ENCODE measurements at places on chromosomes 5 and 9.
A peak's percentile ranks its signal among the peaks of the same experiment; 100 is the strongest.

DNA sequence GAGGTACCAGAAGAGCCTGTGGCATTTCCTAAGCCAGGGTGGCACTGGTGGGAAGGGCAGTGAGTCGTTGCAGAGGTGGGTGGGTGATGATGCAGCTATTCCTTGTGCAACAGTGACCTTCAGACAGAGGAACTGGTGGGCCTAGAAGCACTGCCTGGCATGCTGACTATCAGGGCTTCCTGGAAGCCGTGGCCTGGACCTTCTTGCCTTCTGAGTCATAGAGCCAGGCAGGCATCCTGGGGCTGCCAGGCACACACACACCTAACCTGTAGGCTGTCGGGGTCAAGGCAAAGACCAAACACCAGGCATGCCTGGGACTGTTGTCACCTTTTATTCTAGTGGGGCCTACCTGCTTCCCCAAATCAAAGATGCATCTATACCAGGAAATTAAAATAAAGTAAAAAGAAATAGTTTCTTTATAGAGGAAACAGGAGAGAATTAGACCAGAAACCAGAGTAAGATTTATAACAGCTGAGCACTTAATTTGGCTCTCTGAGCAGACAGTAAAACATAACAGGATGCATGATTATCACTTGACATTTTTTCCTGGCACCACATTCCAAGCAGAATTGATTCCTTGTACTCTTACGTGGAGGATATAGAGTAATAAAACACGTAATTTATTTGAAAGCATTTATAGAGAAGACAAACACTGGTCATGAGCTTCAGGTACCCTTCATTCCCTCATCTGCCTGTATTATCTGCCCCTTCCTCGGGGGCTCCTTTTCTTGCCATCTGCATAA is 25.1 kb downstream of the NANS start:
- no peak for DNase-seq

GRCh38 chr5:59517926-59518585 is 375.5 kb downstream of the PDE4D start:
- DNase-seq = no peak

- DNase-seq = no peak
These were observed 80.7 kb downstream of the C9orf152 start for GRCh38 chr9:110126986-110127864.

- no peak for DNase-seq
These were observed 528.1 kb upstream of the ST8SIA4 start for GRCh38 chr5:101431201-101431600.

- DNase-seq = no peak
These were observed 270.3 kb upstream of the MAP3K1 start for GRCh38 chr5:56545016-56545415.

GRCh38 chr5:154421868-154422267 is 23.9 kb upstream of the SAP30L start:
- no peak for DNase-seq

DNA sequence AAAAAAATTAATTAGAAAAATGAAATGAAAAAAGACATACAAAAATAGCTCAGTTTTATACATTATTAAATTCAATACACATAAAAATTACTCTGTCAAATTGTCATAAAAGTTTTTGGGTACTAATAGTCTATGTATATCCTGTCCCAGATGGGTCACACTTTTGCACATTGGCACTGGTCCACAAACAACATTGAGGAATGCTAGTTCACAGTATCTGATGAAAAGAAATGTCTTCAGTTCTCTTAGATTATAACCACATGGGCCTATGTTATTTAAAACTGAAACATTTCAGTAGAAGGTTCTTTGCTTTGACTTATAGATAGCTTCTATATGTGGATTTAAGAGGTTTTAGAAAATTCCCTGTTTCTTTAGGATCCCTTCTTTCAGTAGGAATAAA is 39.8 kb downstream of the LNPEP start:
- DNase-seq = no peak

- DNase-seq = no peak
These were observed 43.6 kb downstream of the SEMA5A start for GRCh38 chr5:9502050-9502834.

- DNase-seq = no peak
These were observed 85.6 kb downstream of the CDH18 start for GRCh38 chr5:19902316-19902934.

DNA sequence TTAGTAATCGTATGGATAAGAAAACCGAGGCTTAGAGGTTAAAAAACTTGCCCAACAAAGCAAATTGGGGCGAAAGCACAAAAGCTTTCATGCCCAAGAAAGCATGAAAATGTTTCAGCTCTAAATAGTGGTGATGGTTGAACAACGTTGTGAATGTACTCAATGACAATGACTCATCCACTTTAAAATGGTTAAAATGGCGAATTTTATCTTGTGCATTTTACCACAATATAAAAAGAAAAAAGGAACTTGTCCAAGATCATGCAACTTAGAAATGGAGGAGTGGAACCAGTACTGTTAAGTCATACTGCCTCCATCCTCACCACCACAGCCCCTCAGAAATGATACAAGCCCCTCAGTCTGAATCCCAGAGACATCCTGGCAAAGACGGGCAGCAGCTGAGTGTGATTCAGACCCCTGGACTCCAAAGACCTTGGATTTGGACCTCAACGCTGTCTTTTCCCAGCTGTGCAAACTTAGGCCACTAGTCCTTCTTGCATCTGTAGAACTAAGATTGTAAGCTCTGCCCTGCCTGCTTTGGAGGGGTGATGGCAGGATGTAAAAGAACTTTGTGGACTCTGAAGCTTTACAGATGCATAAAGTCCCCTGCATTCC is 158.4 kb downstream of the GABBR2 start:
- no peak for DNase-seq

GRCh38 chr9:91162784-91163443 is 198.8 kb downstream of the AUH start:
- DNase-seq = peak; percentile 61

DNA sequence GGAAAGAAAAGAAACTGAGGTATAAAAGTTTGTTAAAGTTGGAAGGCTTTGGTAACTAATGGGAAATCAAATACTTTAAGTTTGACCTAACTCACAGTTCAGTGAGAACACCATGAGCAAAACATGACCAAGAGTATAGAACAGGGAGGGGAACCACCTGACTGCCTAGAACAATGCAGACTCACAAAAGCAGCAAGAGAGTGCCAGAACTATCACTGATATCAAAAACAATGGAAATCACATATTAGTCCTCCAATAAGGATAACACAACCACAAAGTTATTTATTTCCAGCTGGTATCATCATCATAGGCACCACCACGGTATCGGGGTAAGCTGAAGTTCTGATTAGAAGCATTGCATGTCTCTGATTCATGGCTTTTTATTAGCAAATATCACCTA is 77.5 kb downstream of the TRPM6 start:
- DNase-seq = no peak

GRCh38 chr5:80408484-80409366 is 861 bp downstream of the ZFYVE16 start:
- DNase-seq = no peak
